NCI-H748 treated with DMSO at 0.1 percent for 48 hours (cell line): ENCODE measurements at places on chromosomes 12 and 14.

DNA sequence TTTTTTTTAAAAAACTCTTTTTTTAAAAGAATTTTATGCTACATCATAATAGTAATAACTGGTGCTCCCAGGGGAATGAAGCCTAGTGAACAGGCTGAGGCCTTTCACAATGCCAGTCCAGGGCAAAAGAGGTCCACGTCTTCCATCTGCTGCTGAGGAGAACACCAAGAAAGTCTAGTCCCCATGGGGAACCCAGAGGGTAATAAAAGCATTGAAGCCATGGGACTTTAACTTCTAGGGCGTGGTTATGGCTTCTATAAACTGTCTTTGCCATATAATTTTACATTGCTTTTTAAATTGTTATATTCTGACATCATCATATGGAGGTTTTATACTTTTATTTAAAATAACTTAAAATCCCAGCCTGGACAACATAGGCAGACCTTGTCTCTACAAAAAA lies 64.3 kb downstream of the SLC16A7 start:
- DNase-seq, result no peak

DNA sequence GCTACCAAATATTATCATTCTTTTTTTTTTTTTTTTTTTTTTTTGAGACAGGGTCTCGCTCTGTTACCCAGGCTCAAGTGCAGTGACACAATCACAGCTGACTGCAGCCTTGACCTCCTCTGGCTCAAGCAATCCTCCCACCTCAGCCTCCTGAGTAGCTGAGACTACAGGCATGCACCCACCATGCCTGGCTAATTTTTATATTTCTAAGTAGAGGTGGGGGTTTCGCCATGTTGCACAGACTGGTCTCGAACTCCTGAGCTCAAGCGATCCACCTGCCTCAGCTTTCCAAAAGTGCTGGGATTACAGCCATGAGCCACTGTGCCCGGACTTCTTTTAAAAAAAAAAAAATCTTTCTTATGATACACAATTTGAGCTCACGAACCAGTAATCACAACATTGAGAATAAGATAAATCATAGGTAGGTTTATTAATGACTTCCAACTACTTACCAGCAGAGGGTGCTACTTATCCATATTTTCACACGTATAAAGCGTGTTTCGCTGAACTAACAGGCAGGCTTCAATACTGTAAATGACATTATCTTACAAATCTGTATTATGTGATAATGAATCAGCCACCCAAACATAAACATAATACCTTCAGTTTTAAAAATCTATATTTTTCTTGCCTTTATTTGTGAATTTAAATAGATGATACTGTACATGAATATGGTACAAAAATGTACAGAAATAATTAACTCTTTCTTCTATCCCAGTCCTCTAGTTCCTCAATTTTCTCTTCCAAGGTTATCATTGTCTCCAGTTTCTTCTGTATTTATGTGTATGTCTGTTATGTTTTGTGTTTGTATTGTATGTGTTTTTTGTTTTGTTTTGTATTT lies 42.5 kb upstream of the BCAT1 start:
- peak; percentile 17 for DNase-seq

DNA sequence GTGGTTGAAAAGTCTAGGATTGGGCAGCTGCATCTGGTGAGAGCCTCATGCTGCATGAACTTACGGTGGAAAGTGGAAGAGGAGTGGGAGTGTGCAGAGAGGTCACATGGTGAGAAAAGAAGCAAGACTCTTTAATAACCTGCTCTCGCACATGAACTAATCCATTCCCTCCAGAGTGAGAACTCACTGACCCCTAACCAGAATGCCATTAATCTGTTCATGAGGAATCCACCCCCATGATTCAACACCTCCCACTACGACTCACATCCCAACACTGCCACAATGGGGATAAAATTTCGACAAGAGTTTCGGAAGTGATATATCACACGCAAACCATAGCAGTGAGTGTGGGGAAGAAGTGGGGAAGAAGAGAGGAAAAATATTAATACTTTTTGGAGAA lies 377.4 kb downstream of the NAV3 start:
- DNase-seq, result no peak

DNA sequence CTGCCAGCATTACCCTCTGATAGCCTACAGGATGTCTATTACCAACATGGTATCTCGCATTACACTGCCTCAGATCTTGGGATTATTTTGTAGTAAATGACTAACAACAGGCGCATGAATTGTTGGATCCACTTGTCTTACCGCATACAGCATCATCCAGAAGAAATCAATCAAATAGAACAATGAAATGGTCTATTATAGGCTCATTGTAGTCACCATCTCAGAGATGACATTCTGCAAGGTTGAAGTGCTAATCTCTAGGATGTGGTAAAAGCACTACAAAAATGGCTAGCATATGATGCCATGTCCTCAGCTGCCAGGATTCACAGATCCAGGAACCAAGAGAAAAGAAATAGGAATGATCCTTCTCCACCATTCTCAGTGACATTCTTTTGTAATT lies 52.0 kb downstream of the WASHC3 start:
- DNase-seq, result no peak

GRCh38 chr12:81303935-81304334 lies 226.1 kb downstream of the ACSS3 start:
- no peak for DNase-seq

- peak; percentile 49 for DNase-seq
These were observed 66.1 kb downstream of the DYRK2 start for GRCh38 chr12:67714648-67715047.

DNA sequence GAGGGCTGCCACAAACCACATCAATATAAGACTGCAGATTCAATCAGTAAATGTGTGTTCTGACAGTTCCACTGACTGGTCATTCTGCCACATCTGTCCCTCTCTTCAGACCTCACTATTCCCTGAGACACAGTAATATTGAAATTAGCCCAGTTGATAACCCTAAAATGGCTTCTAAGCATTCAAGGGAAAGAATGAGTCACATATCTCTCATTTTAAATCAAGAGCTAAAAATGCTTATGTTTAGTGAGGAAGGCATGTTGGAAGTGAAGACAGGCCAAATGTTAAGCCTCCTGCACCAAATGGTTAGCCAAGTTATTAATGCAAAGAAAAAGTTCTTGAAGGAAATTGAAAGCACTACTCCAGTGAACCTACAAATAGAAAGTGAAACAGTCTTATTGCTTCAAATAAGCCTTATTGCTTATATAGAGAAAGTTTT lies 24.5 kb upstream of the KIF21A start:
- no peak for DNase-seq

DNA sequence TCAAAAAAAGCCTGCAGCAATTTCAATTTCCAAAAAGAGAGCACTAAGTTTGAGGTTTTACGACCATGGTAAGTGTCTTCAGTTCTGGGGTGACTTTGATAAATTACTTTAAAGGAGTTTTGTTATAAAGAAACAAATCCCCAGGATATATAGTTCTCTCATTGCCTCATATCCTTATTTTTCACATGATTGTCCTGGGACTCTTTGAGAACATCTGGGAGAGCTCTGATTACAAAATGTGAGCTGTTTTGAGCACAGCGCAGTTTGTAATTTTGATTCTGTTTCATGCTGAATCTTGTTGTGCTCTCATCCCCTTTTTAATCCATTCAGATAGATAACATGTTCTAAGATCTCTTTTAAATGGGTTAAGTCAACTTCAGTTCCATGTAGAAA lies 67.7 kb upstream of the DCN start:
- no peak for DNase-seq

DNA sequence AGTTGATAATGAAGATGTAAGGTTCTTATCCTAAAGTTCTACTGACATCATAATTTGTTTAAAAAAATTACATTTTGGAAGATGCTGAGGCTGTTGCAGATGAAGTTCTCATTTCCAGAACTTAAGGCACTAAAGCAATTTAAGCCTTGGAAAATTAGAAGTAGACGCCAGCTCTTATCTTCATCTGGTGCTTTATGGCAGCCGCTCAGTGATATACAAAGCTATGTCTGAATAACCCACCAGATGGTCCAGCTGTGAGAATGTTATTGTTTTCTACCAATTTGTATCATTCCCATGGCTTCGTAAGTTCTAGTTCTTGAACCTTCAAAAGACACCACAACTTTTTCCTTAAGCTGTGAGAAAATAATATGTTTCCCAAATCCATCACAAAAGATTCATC lies 212.1 kb upstream of the ARID2 start:
- no peak for DNase-seq

- DNase-seq, result peak; percentile 78
These were observed 335.1 kb downstream of the DUSP6 start for GRCh38 chr12:89016970-89017778.

- no peak for DNase-seq
These were observed 69.9 kb downstream of the DRAM1 start for GRCh38 chr12:101947316-101947715.

GRCh38 chr14:103528587-103529382 lies at the start of gene TRMT61A:
Gene TRMT61A, plus strand, starts transcription at chr14:103529196. Its CDS starts 783 bp downstream, at chr14:103529979.
- peak; percentile 91 for DNase-seq

GRCh38 chr14:96098309-96098998 lies 59.3 kb downstream of the C14orf132 start:
- peak; percentile 53 for DNase-seq

- DNase-seq, result no peak
These were observed 58.0 kb upstream of the DAAM1 start for GRCh38 chr14:59130462-59130861.

- DNase-seq, result no peak
These were observed 61.9 kb downstream of the CCDC92 start for GRCh38 chr12:123910761-123911193.

DNA sequence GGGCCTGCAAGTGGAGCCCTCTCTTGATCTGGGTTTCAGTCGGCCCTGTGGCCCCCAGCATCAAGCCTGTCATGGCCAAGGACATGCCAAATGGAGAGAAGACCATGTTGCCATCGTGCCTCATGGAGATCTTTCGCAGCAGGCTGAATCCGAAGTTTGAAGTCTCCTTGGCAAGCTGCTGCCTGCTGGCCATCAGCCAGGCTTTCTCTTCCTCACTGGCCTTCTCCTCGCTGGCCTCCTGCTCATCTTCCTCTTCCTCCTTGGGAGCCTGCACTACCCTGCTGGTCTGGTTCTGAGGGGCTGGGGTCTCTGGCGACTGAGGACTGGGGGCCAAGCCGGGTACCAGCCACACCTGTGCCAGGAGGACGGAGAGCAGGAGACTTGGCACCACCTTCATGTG lies 2.9 kb downstream of the SERPINA10 start:
- DNase-seq, result no peak

GRCh38 chr12:66397574-66398290 lies 95.4 kb downstream of the HELB start:
- no peak for DNase-seq

DNA sequence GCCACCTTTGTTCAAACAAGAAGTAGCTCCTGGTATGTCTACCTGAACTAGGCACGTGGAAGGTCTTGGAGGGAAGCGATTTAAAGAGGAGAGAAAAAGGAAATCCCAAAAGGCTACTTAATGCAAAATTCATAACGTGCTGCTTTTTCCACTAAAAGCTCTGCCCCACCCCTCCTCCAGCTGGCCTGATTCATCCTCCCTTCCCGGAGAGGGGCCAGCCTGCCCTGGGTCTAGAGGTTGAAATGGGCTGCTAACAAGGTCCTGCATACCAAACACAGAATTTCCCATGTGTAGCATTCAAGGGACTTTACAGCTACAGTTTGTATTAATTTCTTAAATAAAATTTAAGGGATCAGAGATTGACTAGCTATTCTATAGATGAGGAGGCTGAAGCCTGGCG lies 83.2 kb downstream of the KNTC1 start:
- DNase-seq, result no peak

- DNase-seq, result no peak
These were observed 103.0 kb upstream of the SFSWAP start for GRCh38 chr12:131607658-131608447.

DNA sequence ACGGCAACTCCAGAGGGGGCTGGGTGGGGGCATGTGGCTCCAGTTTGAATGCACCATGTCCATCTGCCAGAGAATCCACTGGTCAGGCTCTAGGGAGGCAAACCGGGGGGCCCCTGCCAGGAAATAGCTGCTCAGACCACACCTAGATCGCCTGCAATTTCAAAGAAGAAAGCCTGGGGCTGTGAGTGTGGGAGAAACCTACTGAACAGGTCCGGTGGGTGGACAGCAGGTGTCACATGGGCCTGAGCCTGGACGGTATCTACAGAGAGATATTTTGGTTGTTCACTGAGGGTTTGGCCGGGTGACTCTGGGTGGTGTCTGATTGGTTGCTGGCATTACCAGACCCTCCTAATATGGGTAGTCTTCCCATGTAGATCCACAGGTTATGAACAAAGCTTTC lies 32.0 kb downstream of the DAO start:
- DNase-seq, result no peak

GRCh38 chr14:91545204-91545603 lies 35.1 kb upstream of the PPP4R3A start:
- DNase-seq, result no peak

DNA sequence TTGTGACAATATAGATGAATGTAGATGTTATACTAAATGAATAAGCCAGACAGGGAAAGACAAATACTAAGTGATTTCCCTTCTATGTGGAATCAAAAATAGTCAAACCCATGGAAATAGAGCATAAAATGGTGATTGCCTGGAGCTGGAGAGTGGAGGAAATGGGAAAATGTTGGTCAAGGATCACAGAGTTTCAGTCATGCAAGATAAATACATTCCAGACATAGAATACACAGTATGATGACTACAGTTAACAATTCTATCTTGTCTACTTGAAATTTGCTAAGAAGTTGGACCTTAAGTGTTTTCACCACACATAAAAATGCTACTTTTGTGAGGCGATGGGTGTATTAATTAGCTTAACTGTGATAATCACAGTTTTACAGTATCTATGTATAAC lies 1182.7 kb downstream of the AACS start:
- no peak for DNase-seq

DNA sequence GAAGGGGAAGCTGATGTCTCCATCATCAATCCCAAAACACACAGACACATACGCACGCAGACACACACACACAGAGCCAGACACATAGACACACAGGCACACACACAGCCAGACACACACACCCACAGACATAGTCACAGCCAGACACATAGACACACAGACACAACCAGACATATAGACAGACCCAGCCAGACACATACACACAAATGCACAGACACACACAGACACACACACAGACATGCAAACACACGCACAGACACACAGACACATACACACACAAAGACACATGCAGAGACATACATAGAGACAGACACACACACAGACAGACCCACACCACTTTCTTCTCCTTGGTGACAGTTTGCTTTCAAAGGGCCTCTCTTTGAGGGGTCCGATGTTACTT lies 6.3 kb downstream of the CCDC197 start:
- DNase-seq, result no peak

DNA sequence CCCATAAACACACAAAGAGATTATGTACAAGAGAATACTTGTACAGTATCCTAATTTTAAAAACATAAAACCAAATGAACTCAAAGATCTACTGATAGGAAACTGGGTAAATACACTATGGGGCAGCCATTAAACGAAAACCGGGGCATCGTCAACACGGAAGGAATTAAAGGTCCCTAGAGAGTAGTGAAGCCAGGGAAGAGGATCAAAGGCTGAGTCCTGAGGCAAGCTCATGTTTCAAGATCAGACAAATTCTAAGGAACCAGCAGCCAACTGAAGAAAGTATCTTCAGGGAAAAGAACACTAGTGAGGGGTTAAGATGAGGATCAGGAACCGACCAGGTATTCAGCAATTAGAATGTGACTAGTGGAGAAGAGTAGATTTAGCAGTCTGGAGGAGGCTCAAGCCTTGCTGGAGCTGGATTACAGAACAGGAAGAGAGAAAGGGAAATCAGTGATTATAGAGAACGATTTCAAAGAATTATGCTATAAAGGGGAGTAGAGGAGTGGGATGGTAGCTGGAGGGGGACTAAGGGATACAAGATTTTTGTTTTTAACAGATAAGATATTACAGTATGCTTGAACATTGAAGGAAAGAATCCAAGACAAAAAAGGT lies 23.7 kb downstream of the SEL1L start:
- DNase-seq, result no peak

- no peak for DNase-seq
These were observed 138.0 kb downstream of the ZNF664 start for GRCh38 chr12:124111006-124111405.
